ENCODE measurements at places on chromosomes 3 and 15.

- DNase-seq, result no peak
Observed at GRCh38 chr15:58387130-58387529, 44.7 kb upstream of the LIPC start.

- DNase-seq, result no peak
Observed at GRCh38 chr15:69725275-69725674, 272.7 kb downstream of the RPLP1 start.

DNA sequence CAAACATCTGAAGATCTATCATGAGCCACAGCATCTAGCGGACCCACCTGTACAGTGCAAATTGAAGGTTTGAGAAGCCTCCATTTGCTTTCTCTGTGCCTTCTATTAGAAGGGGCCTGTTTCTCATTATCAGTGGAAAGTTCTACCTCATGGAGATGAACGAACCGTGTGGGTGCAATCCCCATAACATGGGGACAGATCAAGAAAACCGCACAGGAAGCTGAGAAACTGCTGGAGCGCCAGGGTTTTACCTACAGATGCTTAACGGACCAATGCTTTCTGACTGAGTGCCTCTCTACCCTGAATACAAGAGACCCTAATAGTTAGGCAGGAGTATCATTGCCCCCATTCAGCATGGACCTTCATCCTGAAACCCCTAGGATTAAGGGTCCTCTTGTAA, 53.5 kb downstream of the CYP19A1 start:
- DNase-seq, result no peak

GRCh38 chr3:147313513-147313912, 92.8 kb downstream of the ZIC4 start:
- no peak for DNase-seq

GRCh38 chr15:51642696-51643095, 20.1 kb upstream of the DMXL2 start:
- DNase-seq, result no peak

- DNase-seq, result no peak
Observed at GRCh38 chr3:34277110-34277509, 478.7 kb downstream of the PDCD6IP start.

- DNase-seq, result no peak
Observed at GRCh38 chr3:187944390-187945179, 199.3 kb upstream of the BCL6 start.

DNA sequence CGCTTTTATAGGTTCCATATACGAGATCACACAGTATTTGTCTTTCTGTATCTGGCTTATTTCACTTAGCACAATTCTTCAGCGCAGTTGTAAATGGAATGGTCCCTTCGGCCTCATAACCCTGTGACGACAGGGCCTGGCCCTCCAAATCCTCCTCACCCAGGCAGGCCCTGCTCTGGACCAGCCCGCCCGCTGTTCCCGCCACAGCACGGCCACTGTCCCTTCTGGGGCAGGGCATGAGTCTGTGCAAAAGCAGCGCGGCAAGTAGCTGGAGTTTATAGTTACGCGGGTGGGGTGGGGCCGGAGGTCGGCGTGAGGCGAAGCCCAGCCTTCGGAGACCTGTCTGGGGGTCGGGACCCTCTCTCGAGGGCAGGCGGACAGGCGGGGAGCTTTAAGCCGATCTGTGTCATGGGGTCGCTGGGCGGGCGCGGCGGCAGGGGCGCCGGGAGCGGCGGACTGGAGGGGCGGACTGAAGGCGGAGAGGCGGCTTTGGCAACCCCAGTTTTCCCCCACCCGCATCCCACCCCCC, 543 bp downstream of the ARPIN start:
- DNase-seq, result no peak

- no peak for DNase-seq
Observed at GRCh38 chr15:66157507-66157906, 96.0 kb downstream of the MEGF11 start.

DNA sequence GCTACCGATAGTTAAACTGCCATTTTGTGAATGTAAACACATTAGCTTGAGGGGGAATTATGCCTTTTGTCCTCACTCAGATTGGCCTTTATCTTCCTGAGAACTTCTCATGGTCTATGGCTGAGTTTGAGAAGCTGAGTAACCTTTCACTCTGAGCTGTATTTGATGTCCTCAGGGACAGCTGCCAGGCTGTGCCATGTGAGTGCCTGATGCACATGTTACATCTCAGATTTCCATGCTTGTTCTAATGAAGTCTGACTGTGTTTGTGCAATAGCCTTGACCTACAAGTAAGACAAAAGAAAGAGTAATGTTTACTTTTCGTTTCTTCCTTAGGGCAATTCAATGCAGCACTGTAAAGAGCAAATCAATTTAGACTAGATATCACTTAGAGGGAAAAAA, 44.1 kb upstream of the ARL6 start:
- no peak for DNase-seq

- no peak for DNase-seq
Observed at GRCh38 chr3:77125966-77126365, 86.1 kb downstream of the ROBO2 start.

DNA sequence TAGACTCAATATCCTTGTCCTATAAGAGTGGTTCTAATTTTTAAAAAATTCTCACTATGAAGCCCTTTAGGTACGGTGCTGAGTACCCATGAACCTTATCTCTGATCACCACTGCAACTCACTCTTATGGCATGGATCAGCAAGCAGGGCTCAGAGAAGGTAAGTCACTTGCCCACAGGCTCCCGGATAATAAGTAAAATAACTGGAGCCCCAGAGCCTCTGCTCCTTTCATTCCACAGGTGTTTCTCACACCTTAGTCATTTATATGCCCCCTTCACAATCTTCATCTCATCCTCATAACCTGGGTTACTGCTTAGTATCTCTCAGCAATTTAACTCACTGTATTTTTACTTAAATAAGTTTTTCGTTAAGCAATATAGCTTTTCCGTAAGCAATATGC, 28.4 kb upstream of the AKAP13 start:
- DNase-seq, result no peak

DNA sequence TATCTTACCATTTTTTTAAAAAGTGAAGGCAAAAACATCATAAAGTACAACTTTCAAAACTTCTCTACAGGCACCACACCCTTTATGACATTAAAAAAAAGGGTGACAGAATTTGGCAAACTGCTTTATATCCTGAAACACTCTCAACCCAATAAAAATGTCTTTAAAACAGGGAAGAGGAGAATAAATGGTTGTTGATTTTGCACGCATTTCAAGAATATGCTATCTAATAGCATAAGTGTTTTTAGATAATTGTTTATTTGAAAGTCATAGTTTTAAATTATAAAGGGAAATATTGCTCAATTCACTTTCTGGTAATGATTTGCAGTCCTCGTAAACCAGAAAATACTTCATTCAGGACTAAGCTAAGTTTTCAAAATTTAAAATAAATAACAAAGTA, 1.7 kb upstream of the PCOLCE2 start:
- DNase-seq, result no peak

DNA sequence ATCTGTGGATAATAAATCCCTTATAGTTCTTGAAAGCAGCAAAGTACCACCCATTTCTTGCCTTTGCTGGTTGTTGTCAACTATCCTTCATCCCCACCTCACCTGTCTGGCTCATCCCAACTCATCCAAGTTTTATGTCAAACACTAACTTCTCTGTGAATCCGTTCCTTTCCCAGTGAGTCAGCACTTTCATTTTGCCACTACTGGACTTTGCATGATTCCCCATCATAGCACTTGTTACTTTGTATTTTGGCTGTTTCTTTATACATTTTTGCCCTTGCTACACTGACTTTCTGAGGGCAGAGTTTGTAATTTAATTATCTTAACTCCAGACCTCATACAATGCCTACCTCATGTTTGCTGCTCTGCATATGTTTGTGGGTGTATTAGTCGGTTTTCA, 90.8 kb upstream of the RORA start:
- DNase-seq, result no peak

- no peak for DNase-seq
Observed at GRCh38 chr15:85725564-85725963, 69.2 kb downstream of the KLHL25 start.

DNA sequence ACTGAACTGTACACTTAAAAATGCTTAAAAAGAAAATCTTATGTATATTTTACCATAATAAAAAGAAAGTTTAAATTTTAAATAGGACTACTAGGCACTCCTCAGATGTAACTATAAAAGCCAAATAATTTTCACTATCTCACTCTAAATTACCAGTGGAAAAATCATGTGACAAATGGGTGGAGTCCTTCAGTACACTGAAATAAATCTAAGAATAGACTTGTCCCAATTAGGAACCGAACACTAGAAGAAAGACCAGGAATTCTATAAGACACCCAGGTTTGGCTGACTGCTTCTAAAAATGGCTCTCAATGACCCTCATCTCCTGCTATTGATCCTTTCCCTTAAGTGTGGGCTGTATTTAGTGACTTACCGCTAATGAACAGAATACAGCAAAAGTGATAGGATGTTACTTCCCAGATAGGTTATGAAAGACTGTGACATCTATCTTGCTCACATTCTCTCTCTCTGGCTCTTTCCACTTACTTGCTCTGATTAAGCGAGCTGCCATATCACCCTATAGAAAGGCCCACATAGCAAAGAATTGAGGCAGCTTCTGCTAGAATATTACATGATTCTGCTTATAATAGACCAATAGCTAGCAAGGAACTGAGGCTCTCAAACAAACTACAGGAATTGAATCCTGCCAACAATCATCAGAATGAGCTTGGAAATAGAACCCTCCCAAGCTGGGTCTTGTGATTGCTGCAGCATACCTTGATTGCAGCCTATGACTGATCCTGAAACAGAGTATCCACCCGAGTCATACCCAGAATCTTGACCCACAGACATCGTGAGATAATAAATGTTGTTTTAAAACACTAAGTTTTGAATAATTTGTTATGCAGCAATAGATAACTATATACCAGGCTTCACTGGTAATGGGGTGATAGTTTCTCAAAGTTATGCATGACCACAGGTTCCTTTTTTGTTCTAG, 16.9 kb downstream of the TTBK2 start:
- no peak for DNase-seq

DNA sequence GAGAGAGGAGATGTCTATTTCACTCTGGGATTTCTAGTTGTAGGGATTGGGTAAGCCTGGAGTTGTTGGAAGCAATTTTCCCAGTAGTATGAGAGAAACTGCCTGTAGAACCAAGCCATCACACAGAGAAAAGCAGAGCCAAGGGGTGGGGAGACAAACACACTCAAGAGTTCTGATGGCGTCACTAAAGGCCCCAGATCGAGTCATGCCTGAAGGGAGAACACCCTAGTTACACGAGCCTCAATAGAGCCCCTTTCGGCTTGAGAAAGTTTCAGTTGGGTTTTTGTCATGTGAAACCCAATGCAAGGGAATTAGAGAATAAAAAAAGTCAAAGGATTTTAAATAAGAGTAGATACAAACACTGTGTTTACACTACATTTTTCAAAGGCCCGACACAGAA, 66.1 kb upstream of the PFN2 start:
- DNase-seq, result no peak

DNA sequence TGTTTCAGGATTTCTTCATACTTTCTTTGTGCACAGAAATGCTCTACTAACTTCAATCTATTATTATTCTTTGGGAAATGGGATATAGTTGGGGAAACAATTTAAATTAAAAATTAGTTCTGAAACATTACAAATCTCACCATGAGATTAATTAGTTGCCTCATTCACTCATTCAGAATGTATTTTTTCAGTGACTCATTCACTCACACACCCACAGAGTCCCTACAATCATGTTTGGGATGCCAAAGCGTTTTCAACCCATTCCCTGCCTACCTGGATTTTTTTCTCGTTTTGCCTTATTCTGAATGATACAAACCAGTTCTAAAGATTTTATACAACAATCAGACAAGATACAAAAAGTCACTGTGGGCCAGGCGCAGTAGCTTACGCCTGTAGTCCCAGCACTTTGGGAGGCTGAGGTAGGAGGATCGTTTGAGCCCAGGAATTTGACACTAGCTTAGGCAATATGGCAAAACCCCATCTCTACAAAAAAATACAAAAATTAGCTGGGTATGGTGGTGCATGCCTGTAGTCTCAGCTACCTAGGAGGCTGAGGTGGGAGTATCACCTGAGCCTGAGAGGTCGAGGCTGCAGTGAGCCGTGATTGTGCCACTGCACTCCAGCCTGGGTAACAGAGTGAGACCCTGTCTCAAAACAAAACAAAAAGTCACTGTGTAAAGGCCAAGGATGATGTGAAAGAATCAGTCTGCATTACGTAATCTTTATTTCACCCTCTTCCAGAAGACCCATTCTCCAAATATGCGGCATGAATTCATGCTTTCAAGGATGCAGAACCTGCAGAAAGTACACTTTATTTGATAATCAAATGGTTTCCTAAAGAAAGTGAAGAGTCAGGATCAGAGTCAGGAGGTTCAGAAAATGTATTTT, 34.8 kb upstream of the ARHGEF3 start:
- DNase-seq, result no peak

DNA sequence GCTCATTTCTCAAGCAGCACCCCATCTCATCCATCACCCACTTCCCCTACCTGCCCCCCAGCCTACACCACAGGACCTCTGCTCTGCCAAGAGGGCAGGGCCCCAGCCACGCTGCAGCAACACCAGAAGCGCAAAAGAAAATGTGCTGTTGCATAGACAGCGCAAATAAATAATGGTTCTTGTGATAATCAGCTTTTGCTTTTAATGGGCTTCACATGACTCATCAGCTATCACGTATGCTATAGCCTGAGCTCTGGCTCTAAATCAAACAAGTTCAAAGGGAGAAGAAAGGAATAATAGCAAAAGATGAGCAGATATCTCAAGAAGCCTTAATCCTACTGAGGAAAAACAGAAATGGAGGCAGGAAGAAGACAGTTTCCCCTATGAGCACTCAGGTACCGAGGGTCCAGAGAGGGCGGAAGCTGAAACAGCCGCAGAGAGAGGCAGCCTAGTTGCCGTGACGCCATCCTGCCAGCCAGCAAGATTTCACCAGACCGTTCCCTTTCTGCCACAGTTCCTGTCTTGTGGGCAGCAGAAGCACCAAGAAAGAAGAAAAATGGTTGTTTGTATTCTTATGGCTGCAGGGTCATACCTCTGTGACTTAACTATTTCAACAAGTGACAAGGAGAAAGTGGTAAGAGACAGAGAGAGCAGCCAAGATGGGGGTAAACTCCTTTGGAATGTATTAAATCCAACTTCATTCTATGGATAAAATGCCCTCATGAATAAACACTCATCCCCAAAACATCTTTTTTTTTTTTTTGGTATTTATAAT, 22.0 kb downstream of the RAB27A start:
- DNase-seq, result no peak

DNA sequence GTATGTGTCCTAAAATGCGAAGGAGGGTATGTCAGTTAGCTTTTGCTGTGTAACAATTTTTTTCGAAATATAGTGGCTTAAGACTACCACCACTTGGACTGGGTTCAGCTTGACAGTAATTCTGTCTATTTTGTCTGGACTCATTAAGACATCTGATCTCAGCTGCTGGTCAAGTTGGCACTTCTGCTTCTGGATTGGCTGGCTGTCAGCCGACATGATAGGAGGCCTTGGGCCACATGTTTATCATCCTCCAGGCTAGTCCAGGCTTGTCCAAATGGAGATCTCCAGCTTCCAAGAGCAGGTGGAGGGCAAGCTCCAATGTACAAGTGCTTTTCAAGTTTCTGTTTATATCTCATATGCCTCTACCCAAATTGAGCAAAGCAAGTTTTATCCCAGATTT, 95.9 kb downstream of the GALK2 start:
- DNase-seq, result no peak

All from cortex of kidney (tissue), 1 donor.